Activated T-helper 1 cell treated with anti-CD3 and anti-CD28 coated beads, Interleukin-2, amount 50 U/mL, for 16 hours (primary cell): ENCODE measurements at places on chromosomes 2 and 18.
A peak's percentile ranks its signal among the peaks of the same experiment; 100 is the strongest.

- DNase-seq = no peak
Measured at GRCh38 chr2:226773291-226773690, 26.3 kb downstream of the IRS1 start.

DNA sequence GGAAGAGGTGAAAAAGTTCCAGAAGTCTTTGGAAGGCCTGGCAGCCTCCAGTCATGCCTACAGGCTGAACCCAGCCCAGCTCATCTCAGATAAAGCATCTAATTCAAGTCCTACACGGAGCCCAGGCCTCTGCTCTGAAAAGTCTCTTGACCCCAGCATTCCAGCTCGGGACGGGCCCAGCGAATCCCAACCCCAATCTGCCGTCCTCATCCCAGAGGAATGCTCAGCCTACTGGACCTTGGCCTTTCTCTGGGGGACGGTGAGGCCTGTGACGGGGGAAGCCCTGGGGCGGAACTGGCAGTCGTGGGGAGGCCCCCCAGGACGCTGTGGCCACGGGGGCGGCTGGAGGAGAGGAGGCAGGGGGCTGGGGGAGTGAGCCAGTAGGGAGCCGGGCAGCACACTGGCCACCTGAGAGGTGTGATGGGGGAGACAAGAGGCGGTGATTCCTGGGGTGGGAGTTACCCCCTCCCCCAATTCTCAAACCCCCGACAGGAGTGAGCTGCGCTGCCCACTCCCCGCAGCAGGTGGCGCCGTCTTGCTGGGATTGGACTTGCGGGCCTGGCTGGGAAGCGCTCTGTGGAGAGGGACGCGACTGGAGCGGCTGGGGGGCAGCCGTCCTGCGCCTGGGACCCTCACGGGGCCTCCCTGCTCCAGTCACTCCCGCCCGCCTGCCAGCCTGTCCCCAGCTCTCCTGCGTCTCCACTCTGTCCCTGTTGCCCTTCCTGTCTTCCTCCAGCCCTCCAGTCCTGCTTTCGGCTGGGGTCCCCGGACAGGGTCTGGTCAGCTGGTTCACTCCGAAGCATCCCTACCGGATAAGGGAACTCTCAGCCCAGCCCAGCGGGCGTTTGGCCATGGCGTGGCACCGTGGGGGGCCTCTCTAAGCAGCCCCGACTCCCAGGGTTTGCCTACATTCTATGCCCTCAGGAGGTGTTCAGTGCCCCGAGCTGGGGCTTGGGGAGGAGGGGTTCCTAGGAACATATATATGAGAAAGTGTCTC, 182.6 kb upstream of the HAAO start:
- DNase-seq = peak; percentile 25

DNA sequence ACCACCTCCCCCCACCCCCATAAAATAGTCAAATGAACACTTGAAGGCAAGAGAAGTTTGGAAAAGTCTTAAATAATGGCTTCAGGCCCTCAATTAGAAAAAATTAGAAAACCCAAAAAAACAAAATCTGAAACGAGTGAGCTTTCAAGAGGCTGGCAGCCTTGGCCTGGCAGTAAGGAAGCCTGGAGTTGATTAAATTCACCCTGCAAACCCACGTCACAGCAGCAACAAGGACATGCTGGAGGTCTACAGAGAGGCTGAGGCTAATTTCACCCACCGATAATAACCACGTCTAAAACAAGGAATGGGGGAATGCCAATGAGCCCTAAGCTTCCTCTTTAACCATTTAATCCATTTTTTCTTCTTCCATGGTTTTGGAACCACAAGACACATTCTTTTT, 122.7 kb upstream of the SMAD7 start:
- no peak for DNase-seq

GRCh38 chr2:120855855-120856405, 120.3 kb downstream of the GLI2 start:
- DNase-seq = no peak

DNA sequence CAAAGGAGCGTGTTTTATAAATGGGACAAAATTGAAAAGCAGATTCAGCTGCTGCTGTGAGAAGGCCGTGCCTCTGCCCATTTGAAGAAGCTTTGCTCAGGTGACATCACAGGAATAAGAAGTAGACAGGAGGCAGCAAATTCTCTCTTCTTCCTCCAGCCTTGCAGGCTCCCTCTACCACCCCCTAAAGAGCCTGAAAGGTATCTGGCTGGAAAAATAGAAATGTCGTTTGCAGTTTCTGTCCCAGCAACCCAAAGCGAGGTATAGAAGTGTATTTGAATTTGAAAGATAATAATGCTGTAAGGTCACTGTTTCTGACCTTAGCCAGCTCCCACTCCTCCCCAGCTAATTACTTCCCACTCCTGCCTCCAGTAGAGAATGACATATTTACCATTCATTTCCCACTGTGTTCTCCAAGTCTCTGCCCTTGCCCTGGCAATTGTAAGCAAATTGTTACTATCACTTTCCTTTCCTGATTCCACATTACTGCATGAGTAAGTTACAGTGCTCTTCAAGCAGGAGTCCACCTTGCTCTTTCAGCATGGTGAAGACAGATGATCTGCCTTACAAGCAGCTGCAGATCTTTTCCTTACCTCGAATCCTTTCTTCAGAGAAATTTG, 56.8 kb upstream of the RASGRP3 start:
- no peak for DNase-seq

DNA sequence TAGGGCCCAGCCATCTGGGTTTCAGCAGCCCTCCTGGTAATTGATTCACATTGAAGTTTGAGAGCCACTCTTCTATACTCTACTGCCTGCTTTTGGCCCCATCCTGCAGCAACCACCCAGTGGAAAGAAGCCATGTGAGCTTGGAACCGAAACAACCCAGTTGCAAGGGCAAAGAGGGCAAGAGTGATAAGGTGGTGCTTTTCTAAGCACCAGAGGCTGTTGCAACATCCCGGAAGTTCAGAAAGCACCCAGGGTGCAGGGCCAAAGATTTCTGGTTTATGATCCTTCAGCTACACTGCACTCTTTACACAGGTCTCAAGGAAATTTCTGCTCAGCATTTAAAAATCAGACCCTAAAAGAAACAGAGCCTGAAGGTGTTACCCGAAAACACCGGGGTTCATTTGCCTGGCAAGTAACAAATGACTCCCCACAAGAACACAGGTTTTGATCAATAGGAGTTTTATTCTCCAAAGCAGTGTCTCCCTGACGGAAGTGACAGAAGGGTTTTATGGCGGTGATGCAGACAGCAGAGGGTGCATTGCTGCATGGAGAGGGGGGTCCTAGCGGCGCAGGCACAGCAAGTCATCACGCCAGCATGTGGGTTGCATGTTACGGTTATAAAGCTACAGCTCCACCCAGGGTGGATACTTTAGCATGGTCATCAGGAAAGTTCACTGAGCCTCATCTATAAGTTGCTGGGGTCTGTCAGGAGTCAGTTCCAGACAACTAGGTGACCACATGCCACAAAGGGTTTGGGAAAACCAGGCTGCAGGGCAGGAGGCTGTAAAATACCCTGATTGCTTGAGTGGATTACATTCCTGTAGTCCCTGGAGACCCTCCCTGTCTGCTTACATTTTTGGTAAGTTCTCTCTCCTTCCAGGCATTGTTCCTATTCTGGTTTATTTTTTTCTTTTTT, 28.8 kb upstream of the TMEM37 start:
- no peak for DNase-seq

DNA sequence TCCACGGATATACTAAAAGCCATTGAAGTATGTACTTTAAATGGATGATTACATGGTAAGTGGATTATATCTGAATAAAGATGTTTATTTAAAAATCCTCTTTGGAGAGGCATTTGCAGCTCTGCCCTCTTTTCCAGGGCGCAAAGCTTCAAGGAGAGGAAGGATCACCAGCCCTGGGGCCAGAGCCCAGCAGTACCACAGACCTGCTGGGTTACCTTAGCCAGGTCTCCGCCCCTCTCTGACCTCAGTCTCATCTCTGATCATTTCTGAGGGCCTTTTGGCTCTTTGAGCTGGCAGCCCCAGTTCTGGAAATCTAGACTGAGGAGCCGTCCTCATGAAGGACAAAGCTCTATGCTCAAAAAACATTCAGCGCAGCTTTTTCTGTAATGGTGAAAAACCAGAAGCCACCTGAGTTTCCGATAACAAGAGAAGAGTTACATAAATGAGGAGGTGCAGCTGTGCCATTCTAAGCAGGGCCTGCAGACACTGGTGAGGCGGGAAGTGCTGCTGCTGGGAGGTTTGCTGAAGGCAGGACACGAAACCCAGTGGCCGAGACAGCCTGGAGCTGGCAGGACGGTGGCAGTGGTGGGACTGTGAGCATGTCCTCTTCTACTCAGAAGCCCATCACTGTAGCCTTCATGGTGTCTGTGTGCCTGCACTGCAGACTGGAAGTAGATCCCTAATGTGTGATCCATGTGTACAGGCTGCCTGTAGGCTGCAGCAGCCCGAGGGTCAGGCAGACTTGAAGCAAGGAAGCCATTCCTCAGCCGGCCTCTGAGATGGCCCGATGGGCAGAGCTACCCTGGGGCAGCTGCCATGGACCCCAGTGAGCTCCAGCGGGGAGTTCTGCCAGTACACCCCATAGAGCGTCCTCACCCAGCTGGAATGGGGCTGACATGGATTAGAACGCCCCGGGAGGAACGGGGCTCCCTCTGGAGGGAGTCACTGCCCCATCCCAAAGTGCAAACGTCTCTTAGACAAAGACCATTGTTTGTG, 27.7 kb downstream of the ADRA2B start:
- DNase-seq = no peak

GRCh38 chr2:67839668-67840067, 223.1 kb downstream of the C1D start:
- DNase-seq = no peak

GRCh38 chr2:41829052-41829451, 218.8 kb upstream of the PKDCC start:
- no peak for DNase-seq

DNA sequence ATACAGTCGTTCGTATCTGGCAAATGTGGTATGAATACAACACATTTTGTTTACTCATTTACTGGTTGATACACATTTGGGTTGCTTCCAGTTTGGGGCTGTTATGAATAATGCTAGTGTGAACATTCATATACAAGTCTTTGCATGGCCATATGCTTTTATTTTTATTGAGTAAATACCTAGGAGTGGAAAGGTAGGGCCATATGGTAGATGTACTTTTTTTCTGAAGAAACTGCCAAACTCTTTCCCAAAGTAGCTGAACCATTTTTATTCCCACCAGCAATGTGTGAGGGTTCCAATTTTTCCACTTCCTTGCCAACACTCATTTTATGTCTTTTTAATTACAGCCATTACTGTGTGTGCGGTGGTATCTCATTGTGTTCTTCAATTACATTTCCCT, 496.2 kb upstream of the NRXN1 start:
- DNase-seq = no peak

DNA sequence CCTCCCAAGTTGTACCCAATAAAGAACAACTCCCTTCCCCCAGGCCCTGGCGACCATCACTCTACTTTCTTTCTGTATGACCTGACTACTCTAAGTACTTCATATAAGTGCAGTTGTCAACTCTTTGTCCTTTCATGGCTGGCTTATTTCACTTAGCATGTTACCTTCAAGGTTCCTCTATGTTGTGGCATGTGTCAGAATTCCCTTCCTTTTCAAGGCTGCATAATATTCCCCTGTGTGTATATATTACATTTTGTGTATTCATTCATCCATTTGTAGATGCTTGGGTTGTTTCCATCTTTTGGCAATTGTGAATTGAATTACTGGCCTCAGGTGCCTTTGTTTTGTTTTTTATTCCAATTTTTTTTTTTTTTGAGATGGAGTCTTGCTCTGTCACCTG, 181.9 kb upstream of the RAB12 start:
- DNase-seq = no peak

GRCh38 chr2:19462256-19462645, 103.8 kb upstream of the OSR1 start:
- DNase-seq = no peak

DNA sequence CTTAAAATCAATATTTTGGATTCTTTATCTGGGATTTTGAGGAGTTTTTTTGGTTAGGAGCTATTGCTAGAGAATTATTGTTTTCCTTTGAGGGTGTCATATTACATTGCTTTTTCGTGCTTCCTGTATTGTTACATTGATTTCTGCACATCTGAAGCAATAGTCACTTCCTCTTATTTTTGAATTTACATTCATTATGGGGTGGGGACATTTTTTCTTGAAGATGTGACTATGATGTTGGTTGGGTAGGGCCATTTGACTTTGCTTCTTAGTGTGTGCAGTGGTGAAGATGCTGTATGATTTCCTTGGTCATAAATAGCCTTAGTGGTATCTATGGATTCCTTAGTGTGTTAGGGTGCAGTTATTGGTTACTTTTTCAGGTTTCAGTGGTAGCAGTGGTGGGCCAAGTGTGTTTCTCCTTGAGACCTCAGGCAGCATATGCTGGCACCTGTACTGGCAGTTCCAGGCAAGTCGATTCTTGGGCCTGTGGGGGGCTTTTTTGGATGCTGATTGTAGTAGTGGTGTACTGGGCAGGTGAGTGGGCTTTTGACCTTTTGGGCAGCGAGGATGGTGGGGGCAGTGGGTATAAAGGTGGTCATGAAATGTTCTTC, 61.8 kb downstream of the ARHGAP25 start:
- DNase-seq = no peak

GRCh38 chr2:134314681-134315368, 61.0 kb downstream of the MGAT5 start:
- no peak for DNase-seq

DNA sequence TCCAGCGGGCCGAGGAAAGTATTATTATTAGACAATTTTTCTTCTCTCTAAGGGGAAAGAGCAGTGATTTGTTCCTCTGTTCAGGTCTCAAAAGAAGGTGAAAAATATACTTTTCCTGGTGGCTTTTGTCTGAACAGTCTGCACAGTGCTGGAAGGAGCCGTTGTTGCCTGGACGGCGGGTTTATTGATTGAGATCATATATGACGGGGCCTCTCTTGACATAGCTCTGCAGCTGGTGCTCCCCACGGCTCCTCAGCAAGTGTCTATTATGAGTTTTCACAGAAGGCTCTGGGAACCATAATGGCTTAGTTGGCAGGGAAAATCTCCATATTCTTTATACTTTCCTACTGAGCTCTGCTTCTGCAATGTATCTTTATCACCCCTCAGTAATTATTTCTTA, 42.9 kb downstream of the FSHR start:
- no peak for DNase-seq

GRCh38 chr2:173079141-173079540, 3.5 kb downstream of the MAP3K20 start:
- DNase-seq = no peak

DNA sequence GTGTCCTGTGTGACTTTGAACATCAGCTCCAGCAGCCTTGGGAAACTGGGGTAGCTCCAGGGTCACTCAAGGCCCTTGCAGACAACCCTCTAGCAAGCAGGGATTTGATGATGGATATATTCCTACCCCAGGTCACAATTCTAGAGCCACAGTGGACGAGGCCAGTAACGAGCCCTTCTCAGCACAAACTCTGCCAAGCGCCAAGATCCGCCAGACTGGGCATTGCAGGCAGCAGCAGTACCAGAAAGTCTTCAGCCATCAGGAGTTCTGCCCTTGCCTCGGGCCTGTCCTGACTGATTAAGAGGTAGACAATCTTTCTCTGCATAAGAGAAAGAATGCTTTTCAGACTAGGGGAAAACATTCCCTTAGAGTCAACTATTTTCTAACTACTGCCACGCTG, 259.1 kb downstream of the FBXO15 start:
- DNase-seq = no peak
